ENCODE measurements at places on chromosomes 6 and 20.

DNA sequence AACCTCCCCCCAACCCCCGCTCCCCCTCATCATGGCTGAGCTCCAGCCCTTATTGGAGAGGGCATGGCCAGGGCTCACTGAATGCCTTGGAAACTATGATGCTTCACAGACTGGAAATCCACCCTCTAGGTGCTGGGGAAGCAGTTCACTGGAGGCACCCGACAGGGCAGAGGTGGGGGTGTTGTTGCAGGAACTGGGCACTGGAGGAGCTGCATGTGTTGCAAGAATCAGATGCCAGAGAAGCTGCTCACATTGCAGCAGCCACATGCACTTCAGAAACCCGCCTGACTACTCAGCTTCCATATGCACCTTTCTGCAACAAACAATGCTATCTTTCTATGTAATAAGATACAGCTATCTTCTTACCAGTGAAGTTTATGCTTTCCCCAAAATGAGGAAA is 7.9 kb upstream of the TBPL1 start:
- DNase-seq, result no peak

GRCh38 chr6:56613247-56613851 is 29.3 kb downstream of the DST start:
- DNase-seq, result no peak

GRCh38 chr6:150112233-150112632 is 30.6 kb upstream of the PPP1R14C start:
- DNase-seq, result no peak

DNA sequence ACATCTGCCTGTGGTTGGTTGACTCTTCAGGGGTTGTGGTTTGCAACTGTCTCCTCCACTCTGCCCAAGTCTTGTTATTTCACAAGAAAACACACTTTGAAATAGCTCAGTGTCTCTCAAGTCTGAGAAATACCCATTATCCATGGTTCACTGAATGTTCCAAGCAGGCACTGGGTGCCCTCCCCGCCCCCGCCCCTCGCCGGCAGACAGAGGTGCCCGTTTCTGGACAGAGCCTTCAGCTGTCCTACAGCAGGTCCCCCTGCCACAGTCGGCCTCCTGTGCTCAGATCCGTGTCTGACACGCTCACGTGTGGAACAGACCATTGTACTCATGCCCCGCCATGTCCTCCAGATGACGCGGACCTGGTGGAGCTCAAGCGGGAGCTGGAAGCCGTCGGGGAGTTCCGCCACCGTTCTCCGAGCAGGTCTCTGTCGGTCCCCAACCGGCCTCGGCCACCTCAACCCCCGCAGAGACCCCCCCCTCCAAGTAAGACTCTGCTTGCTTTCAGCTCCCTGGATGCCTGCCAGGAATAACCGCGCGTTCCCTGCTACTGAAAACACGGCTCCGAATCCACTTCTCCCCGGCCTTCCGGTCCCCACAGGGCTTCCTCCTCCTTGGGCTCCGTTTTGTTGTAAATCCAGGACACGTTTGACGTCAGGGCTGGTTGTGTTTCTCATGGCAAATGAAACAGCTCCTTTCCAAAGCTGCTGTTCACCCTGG is 81.4 kb downstream of the SERAC1 start:
- DNase-seq, result no peak

- no peak for DNase-seq
Observed at GRCh38 chr6:157879034-157879872, 56.2 kb downstream of the SNX9 start.

- DNase-seq, result no peak
Observed at GRCh38 chr6:15255481-15255880, 9.6 kb downstream of the JARID2 start.

DNA sequence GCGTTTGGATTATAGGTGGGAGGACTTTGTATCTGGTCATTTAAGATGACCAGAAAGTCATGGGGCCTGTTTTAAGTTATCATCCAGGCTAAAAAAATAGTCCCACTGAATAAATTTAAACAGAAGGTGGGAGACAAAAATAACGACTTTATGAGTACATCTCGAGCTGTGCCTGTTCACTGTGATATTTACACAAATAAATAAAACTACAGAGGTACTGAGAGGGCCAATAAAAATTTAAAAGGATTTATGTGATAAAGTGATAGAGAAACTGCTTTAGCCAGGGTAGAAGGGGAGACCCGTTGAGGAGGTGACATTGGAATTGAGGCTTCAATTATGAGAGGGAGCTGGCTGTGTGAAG is 53.4 kb upstream of the PMEPA1 start:
- no peak for DNase-seq

Data from suprapubic skin (tissue), 4 donors.